ENCODE measurements at places on chromosomes 2 and 18. TPM values are rescaled to one million over a fixed set of nuclear protein-coding genes. Genes with fewer than 3 reads are reported as not detected.

GRCh38 chr2:216404010-216404618 is 8.2 kb upstream of the SMARCAL1 start:
- H3K4me1 ChIP-seq: no peaks in the 10 kb centered on the region
- H3K27me3 ChIP-seq: no peaks in the 10 kb centered on the region
- H3K4me3 ChIP-seq: no peak overlapping the region

GRCh38 chr2:151325581-151326095 is 31.8 kb upstream of the TNFAIP6 start:
- peak overlapping the region; percentile 17 for H3K27ac ChIP-seq
- H3K36me3 ChIP-seq: peaks cover 2% of the 10 kb centered on the region
- no peaks in the 10 kb centered on the region for H3K27me3 ChIP-seq
- DNase-seq: no peak
- peaks cover 18% of the 10 kb centered on the region for H3K4me1 ChIP-seq

DNA sequence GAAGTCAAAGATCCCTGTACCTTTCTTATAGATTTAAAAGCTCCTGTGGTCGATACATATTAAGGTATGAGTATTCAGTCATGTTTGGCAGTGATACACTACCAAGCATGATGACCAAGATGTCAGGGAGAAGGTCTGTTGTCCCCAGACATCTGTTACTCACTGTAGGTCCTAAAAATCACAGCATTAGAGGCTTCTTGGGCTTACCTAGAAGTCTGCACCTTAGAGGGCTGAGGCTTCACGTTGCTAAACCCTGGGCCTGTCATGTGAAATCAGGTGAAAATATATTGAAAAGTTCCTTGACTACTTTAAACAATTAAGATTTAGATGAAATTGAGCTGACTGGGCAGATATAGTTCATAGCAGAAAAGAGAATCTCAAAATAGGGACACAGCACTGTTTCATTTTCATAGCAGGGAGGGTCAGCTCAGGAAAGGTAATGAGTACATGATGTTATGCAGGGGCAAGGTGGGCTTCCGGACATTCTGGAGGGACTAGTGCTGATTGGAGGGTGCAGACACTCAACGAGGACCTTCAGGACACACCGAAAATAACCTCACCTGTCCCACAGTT is 78.7 kb downstream of the SPATS2L start:
- DNase-seq: no peak
- peaks cover 30% of the 10 kb centered on the region for H3K4me1 ChIP-seq
- H3K27me3 ChIP-seq: no peaks in the 10 kb centered on the region
- peaks cover 15% of the 10 kb centered on the region for H3K36me3 ChIP-seq
- peak overlapping the region; percentile 54 for H3K27ac ChIP-seq

- H3K27ac ChIP-seq: no peak overlapping the region
- H3K4me1 ChIP-seq: peaks cover 14% of the 10 kb centered on the region
- H3K36me3 ChIP-seq: peaks cover 8% of the 10 kb centered on the region
- no peaks in the 10 kb centered on the region for H3K27me3 ChIP-seq
- no peak overlapping the region for H3K4me3 ChIP-seq
- DNase-seq: no peak
These were observed 61.4 kb downstream of the ID2 start for GRCh38 chr2:8743261-8743660.

Gene COL3A1
- 7,827 TPM for total RNA-seq

GRCh38 chr2:147913701-147914480 is 69.1 kb downstream of the ACVR2A start:
- peaks cover 15% of the 10 kb centered on the region for H3K4me1 ChIP-seq
- no peak overlapping the region for H3K27ac ChIP-seq
- H3K36me3 ChIP-seq: peaks cover 5% of the 10 kb centered on the region
- no peaks in the 10 kb centered on the region for H3K27me3 ChIP-seq
- DNase-seq: no peak
- H3K4me3 ChIP-seq: no peak overlapping the region

- H3K36me3 ChIP-seq: peaks cover 4% of the 10 kb centered on the region
- H3K4me1 ChIP-seq: peaks cover 32% of the 10 kb centered on the region
- no peak overlapping the region for H3K27ac ChIP-seq
- no peaks in the 10 kb centered on the region for H3K27me3 ChIP-seq
- DNase-seq: no peak
- H3K4me3 ChIP-seq: no peak overlapping the region
These were observed 9.2 kb downstream of the AAK1 start for GRCh38 chr2:69634196-69634821.

Gene CYRIA
- 2.1 TPM for total RNA-seq

GRCh38 chr2:135890149-135890548 is 13.9 kb upstream of the MCM6 start:
- no peak overlapping the region for H3K4me3 ChIP-seq
- DNase-seq: no peak
- no peaks in the 10 kb centered on the region for H3K4me1 ChIP-seq
- no peaks in the 10 kb centered on the region for H3K36me3 ChIP-seq

GRCh38 chr2:240915526-240916341 is 9.6 kb downstream of the CROCC2 start:
- H3K36me3 ChIP-seq: no peaks in the 10 kb centered on the region
- peaks cover 10% of the 10 kb centered on the region for H3K27me3 ChIP-seq
- peak; percentile 83 for DNase-seq
- peaks cover 10% of the 10 kb centered on the region for H3K4me1 ChIP-seq

Gene LRP2
- total RNA-seq: not detected

DNA sequence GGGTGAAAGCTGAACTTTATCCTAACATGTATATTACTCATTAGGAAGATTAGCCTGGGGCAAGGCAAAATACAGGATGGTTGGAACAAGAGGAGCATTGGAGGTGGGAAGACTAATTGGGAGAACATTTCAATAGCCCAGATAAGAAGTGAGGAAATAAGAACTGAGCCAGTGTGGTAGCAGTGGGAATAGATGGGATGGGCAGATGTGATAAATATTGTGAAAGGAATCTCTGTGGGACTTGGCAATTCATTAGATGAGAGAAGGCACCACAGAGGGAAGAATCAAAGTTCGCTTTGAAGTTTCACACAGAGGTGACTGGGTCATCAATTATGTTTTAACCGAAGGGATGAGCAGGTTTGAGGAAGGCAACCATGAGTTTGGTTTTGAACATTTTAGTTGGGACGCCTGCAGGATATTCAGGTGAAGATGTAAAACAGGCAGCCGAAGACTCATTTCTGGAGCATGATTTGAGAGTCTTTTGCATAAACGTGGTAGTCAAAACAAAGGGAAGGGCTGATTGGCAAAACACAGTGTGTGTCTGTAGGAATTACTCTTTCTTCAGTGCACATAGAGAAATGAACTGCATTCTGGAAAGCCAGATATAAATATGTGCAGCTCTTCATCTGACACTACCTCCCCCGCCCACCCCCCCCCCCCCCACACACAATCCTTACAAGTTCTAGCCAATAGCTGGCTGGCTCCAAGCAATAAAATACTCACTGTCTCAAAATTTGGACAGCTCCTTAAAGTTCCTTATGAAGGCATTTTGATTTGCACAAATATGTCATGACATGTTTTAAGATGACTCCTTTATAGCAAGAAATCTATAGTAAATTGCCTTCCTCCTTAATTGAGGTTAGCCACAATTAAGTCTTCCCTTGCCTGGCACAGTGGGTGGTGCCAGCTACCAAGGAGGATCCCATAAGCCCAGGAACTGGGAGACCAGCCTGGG is 1.9 kb upstream of the SLC1A4 start:
- no peak for DNase-seq
- H3K4me3 ChIP-seq: peak overlapping the region; percentile 93
- peaks cover 4% of the 10 kb centered on the region for H3K36me3 ChIP-seq
- peak overlapping the region; percentile 99 for H3K27ac ChIP-seq
- H3K27me3 ChIP-seq: no peaks in the 10 kb centered on the region

DNA sequence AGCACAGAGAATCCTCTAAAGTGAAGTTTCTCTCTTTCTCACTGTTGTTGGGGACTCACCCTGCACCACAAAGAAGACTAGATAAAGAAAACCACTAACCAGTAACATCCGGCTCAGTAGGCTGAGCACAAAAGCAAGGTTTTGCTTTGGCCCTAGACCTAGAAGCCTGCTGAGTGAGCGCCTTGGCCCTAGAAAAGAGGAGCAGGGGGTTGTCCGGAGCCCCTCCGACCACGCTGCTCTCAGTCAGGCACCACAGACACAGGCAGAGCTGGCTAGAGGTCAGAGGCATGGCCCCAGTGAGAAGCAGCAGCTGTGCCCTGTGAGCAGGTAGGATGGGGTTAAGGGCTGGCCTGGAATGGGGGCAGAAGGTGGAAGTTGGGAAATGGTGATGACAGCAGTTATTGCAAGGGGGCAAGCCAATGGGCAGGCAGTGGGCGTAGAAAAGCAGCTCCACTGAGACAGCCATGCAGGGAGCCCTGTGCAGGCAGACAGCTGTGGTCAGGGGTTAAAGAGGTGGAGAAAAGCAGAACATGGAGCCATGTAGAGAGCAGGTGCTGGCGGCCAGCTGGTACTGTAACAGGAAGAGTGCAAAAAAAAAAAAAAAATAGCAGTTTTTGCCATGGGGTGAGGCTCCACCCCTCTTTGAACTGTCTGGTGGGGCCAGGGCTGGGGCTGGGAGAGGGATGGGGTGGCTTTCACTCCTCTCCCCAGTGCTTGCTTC is 36.9 kb upstream of the SLC14A1 start:
- no peaks in the 10 kb centered on the region for H3K36me3 ChIP-seq
- no peak for DNase-seq
- peaks cover 37% of the 10 kb centered on the region for H3K4me1 ChIP-seq
- H3K27me3 ChIP-seq: peaks cover 2% of the 10 kb centered on the region

Gene SETBP1
- 28.8 TPM for total RNA-seq

Gene CABYR
- total RNA-seq: 9.8 TPM

DNA sequence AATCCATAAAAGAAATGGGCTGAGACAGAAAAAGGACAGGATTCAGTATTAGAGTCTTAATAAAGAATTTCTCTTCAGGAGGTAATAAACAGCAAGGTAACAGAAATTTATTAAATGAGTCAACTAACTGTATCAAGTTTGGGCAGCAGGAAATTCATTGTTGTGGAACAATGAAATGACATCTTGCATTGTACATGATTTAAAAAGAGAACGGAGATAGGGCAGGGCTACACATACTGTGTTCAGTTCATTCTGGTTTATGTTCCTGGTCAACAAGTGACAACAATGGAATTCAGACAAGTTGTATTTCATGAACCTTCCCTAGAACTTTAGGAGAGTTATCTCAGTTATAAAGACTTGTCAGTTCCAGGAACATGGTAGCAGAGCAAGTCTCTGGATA is 961.3 kb downstream of the SOCS6 start:
- H3K4me3 ChIP-seq: no peak overlapping the region
- no peaks in the 10 kb centered on the region for H3K4me1 ChIP-seq
- DNase-seq: no peak

DNA sequence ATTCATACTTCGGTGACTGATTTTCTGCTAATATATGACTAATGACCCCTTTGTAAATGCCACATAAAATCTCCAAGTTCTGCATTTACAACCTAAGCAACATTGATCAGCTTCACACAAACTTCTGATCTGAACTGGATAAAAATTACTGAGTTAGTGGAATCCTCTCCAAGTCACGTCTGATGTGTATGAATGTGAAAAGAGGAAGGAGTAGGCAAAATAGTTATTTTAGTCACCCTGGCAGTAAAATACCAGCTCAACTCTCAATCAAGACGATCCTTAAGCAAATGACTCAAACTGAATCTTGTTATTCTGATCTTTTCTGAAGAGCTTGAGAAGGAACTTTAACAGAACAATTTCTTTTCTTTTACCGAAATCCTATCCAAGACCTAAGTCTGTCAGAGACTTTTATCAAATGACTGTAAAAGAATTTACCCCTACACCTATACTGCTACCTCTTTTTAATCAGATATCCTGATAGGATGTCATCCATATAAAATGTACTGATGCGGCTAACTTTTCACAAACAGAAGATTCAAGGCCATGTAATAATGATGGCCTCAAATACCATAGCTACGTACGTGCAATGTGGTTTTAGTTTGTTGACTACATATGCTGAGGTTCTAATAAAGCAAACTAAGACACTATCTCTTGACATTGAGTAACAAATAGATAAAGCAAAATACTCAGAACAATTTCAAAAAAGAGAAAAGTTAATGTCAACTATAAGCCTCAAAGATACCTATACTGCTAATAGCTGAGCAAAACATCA is 23.7 kb downstream of the CUL3 start:
- no peak for DNase-seq
- H3K27me3 ChIP-seq: no peaks in the 10 kb centered on the region
- no peak overlapping the region for H3K4me3 ChIP-seq
- H3K36me3 ChIP-seq: no peaks in the 10 kb centered on the region
- H3K4me1 ChIP-seq: peaks cover 38% of the 10 kb centered on the region

- peaks cover 45% of the 10 kb centered on the region for H3K4me1 ChIP-seq
- H3K36me3 ChIP-seq: no peaks in the 10 kb centered on the region
- H3K4me3 ChIP-seq: no peak overlapping the region
- DNase-seq: no peak
These were observed 3.6 kb downstream of the KIDINS220 start for GRCh38 chr2:8833853-8834252.

Gene KYNU
- total RNA-seq: not detected

GRCh38 chr2:95310216-95310615 is 13.1 kb downstream of the KCNIP3 start:
- peaks cover 11% of the 10 kb centered on the region for H3K27me3 ChIP-seq
- H3K27ac ChIP-seq: no peak overlapping the region

GRCh38 chr2:48515513-48515985 is 14.4 kb upstream of the STON1 start:
- H3K27ac ChIP-seq: no peak overlapping the region
- no peak for DNase-seq
- peaks cover 27% of the 10 kb centered on the region for H3K36me3 ChIP-seq
- peaks cover 1% of the 10 kb centered on the region for H3K4me1 ChIP-seq
- no peaks in the 10 kb centered on the region for H3K27me3 ChIP-seq

Gene SPATS2L
- total RNA-seq: 233 TPM

- H3K27me3 ChIP-seq: no peaks in the 10 kb centered on the region
- peaks cover 35% of the 10 kb centered on the region for H3K4me1 ChIP-seq
- no peak for DNase-seq
- H3K36me3 ChIP-seq: no peaks in the 10 kb centered on the region
- H3K4me3 ChIP-seq: no peak overlapping the region
- H3K27ac ChIP-seq: peak overlapping the region; percentile 10
These were observed 171.2 kb downstream of the TCF4 start for GRCh38 chr18:55416791-55417190.

Gene ST6GAL2
- 319 TPM for total RNA-seq

DNA sequence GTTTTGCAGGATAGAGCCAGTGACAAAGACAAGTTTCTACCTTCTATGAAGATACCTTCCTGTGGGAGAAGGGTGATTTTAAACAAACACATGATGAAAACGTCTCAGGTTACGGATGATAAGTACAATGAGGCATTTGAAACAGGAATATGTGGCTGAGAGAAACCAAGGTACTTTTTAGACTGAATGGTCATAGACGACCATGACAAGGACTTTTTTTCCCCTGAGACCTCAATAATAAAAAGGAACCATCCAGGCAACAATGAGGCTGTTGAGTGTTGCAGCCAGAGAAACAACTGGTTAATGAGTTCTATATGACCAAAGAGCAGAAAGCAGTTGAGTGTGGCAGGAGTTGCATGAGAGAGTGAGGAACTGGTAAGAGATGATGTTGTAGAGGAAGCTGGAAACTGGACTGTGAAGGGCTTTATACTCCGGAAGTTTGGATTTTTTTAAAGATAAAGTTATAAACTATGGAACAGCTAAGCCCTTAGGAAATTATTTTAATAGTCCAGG is 306.1 kb upstream of the CYRIA start:
- no peak overlapping the region for H3K4me3 ChIP-seq
- no peak overlapping the region for H3K27ac ChIP-seq
- H3K36me3 ChIP-seq: no peaks in the 10 kb centered on the region
- no peaks in the 10 kb centered on the region for H3K4me1 ChIP-seq
